Activated CD8-positive, alpha-beta memory T cell treated with anti-CD3 and anti-CD28 coated beads for 1 hour (primary cell): ENCODE measurements at places on chromosomes 3 and 15.

GRCh38 chr3:44509393-44509921 lies 32.0 kb upstream of the ZNF445 start:
- no peak for DNase-seq

DNA sequence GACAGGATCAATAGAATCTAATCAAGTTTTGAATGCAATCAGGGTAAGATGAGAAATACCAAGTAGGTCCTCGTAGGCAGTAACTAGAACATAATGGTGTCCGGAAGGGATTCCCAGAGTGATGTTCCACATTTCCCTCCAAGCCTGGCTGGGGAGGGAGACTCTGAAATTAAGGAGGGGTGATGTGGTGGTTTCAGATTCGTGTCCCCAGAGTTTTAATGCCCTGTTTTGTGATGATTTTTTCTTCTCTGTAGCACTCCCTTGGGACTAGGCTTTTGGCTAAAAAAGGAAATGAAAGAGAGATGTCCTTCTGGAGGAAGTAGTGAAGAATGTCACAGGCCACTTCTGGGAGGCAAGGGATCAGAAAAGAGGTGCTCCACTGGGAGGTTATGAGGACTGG lies 108.3 kb upstream of the CACNA2D3 start:
- DNase-seq: no peak

DNA sequence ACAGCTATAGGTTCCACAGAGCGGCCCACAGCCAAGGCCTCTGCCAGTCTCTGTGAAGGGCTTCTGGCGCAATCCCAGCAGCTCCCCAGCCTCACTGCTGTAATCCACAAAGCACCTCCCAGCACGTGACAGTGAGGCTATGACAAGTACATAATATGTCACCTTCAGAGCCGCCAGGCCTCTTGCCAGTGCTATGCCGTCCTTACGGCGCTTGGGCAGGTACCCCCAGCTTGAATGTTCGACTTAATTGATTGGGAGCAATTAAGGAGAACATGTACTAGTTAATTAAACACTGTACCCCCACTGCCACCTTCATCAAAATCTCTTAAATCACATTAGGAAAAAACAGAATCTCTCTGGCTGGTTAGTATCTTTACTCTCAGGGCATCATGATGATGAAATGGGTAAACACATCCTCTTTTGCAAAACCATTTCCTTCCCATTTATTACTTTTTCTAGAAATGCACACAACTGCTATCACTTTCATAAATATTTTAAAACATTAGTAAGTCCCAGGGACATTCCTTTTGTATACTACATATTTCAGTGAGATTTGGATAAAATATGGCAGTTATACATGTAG lies 169.9 kb downstream of the XXYLT1 start:
- DNase-seq: no peak

DNA sequence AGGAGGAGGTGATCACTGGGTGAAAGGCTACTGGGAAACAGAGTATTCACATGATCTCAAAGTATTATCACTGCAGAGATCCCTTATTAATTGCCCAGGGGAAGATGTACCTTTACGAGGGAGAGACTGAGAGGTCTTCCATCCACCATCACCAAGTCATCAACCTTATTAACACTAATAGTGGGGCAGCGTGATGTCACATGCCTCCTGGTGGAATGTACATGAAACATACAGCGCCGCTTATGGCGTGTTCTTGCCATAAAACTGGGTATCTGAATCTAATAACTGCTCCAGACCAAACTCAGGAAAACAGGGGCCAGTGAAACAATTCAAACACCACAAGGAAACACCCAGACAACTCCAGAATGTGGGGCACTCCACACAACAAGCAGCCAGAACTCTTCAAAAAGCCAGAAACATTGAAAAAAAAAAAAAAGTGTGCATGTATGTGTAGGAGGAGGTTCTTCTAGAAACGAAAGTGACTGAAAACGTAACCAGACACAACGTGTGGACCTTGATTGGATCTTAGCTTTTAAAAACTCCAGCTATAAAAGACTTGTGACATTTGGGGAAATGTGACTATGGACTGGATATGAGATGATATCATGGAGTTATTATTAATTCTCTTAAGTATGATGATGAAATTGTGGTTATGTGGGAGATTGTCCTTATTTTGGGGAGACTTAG lies 4.6 kb downstream of the STIMATE start:
- DNase-seq: no peak

GRCh38 chr3:45168451-45168850 lies 22.3 kb upstream of the CDCP1 start:
- DNase-seq: no peak

GRCh38 chr15:40630313-40630712 lies 36.3 kb downstream of the KNL1 start:
- DNase-seq: no peak

DNA sequence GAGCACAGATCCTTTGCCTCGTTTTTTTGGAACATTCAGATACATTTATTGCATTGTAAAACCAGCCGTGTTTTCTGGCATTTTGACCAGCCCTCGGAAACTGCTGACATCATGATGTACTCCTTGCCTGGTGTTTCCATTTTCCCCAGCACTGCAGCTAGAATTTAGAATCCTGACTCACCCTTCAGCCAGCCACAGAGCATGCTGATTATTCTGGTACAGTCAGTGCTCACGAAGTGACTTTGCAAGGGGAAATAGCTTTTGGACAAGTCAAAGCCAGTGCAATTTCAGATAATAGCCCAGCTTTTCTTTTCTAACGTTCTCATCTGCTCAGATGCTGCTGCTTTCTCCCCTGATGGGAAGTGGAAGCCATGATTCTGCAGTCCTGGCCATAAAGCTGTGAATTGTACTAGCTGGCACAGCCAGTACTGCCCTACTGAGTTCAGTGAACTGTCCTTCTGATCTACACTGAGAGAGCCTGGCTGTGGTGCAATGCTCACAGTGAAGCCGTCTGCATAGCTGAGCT lies 12.1 kb upstream of the CNBP start:
- no peak for DNase-seq

GRCh38 chr15:28986108-28986507 lies 100.3 kb downstream of the APBA2 start:
- no peak for DNase-seq

GRCh38 chr3:125245521-125245920 lies 33.0 kb upstream of the SLC12A8 start:
- DNase-seq: no peak

DNA sequence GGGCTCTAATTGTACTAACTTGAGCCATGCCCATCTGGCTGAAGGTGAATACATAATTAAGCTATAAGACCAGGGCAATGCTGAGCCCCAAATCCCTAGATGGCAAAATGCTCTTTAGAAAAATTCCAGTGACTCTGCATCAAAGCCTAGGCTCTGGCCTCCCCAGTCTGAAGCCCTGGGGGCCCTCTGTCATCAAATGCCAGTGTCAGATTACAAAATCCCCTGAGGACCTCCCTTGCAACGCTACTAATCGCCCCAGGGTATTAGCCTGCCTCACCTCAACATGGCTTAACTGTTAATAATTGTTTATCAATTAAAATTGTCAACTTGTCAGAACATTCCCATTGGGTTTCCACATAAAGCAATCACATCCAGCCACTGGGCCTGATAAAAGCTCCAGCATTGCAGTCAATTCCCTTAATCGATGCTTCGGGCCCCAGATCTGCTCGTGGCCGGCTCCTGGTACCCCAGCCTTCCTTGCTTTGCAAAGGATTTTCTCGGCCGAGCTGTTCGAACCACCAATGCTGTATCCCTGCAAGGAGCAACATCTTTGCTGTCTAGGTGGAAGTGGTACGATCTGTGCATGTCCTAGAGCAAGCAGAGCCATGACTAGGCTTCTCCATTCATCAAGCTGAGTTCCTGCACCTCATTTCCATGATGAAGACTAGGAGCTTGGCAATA lies 151.7 kb downstream of the MEGF11 start:
- DNase-seq: no peak

- no peak for DNase-seq
Observed at GRCh38 chr3:70982284-70982683, 601.2 kb downstream of the FOXP1 start.

- DNase-seq: no peak
Observed at GRCh38 chr3:188772886-188773285, 398.9 kb upstream of the TPRG1 start.

DNA sequence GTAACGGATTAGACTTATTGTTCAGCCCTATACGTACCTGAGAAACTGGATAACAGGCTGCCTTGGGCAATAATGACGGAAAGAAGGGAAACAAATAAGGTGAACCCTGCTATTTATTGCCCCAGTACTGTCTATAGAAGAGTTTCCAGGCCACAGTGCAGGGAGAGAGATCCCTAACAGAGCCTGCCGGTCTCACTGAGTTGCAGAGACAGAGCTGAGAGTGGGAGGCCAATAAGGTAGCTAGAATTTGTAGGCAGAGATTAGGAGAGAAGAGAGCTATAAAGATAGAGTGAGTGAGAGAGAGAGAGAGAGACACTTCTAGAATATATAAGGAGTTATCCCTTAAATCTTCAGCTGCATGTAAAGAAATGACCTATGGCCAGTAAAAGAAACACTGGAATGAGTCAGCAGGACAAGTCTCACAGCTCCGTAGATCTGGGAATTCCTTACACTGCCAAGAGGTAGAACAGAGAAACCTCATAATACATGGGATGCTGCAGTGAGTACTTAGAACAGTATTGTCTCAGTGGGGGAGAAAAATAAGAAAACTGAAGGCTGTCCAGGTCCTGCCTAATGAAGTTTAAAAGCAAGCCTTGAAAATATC lies 51.8 kb downstream of the ST3GAL6 start:
- no peak for DNase-seq

- no peak for DNase-seq
Observed at GRCh38 chr3:96813134-96813819, 1.1 kb upstream of the EPHA6 start.

- no peak for DNase-seq
Observed at GRCh38 chr3:54342676-54343075, 220.3 kb downstream of the CACNA2D3 start.

DNA sequence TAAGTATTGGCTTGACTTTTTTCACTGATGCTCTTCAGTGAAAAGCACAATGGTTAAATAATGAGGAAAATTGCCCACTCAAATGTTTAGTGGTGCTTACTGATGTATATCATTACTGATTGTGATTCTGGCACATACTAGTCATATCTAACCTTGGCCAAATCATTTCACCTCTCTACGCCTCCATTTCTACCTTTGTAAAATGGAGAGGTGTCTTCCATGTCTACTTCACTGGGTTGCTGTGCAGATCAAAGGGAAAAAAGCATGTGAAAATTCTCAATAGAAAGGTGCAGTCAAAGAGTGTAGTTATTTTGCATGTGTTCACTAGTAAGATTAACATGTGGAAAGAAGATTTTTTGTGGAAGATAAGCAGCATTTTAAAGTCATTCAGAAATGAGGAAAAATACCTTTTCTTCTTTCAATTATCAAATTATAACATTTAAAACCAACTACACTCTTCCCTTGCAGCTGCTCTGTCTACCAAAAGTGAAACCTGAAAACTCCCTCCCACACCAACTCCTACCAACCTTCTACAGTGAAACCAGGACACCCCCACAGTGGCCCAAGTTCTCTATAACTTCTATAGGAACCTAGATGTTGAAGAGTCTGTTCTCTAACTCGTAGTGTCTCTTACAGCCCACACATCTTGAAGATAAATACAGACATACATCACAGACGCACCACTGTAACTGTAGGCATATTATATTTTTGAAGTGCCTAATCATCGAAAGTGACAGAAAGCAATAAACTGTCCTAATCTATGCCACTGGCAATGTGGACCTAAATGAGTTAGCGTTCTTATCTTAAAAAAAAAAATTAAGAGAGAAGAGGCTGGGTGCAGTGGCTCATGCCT lies 1.4 kb downstream of the CD200R1 start:
- DNase-seq: no peak

GRCh38 chr3:192444096-192444790 lies 283.1 kb downstream of the FGF12 start:
- DNase-seq: peak; percentile 18

- DNase-seq: no peak
Observed at GRCh38 chr15:94524565-94524964, 293.2 kb downstream of the MCTP2 start.

DNA sequence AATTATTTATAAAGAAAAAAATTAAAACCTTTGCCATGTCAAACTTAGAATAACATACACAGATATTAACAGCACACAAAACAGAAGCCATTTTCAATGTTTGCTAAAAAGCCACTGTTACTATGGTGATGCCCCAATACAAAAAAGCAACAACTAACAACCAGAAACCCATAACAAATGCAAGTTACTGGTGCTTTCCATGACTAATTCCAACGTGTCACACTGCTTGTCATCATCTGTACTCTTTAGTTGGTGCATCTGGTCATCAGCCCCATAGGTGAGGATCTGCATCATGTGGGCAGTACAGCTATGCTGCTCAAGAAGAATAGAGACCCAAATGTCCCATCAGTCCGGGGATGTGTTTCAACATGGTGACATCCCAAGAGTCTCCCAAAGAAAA lies 52.8 kb downstream of the ATP8B4 start:
- DNase-seq: no peak

DNA sequence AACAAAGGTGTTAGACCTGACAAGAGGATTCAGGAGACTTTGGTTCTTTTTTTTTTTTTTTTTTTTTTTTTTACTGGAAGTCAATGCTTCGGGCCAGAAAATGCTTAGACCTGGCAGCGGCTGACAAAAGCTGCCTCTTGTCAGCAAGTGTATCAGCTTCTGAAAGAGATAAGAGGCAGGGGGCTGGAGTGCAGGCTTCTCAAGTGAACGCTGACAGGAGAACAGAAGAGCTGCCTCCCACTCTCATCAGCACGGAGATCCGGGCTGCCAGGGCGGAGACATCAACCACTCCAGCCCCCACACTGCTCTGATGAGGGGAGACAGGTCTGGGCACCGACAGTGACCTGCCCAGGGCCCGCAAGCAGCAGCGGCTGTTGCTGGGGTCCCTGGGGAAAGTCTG lies 9.4 kb upstream of the SCN5A start:
- no peak for DNase-seq

DNA sequence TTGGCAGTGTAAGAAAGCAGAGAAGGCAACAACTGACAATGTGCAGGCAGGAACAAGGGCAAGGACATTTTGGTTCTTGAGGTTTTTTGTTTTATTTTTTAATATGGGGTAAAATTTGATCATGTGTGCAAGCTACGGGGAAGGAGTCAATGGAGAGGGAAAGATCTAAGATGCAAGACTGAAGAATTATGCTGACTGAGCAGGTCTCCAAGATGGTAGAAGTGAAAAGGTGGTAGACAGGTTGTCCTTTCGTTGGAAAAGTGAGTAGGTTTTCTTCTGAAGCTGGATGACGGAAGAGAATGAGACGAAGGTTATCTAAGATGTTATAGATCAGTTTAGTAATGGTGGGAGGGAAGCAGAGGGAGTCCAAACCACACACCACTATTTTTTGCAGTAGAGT lies 4.2 kb downstream of the CD47 start:
- DNase-seq: no peak

DNA sequence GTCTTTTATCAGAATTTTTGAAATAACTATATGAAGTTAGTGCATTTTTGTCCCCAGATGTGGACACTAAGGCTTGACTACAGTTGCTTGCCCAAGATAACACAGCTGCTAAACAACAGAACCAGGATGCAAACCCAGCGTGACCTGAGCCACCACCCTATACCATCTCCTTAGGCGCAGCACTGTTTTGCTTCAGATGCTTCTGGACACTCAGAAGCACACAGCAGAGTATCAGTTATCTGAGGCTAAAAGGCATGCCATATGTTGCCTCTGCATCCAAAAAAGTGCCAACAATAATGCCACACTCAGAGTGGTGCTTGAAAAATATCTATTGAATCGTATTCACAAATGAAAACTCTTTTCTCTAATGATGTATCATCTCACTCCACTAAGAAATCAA lies 24.5 kb downstream of the KCNMB2 start:
- DNase-seq: no peak
